ENCODE measurements at places on chromosomes 5 and 9.

GRCh38 chr5:147481376-147481775 is 28.5 kb downstream of the DPYSL3 start:
- DNase-seq, result no peak

DNA sequence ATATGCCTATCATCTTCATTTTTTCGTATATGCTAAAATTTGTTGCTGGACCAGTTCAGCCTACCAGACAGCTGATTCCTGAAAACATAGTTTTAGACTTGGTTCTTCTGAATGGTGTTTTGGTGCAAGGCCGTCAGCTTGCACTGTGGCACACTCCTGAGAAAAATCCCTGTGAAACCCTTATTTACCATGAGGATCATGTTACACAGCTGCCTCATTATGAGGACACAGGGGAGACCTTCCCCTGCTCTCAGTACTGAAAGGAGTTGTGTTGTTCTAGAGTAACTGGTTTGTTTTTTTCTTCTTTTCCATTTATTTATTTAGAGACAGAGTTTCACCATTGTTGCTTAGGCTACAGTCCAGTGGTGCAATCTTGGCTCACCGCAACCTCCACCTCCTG is 37.6 kb downstream of the MAST4 start:
- DNase-seq, result no peak

- no peak for DNase-seq
Observed at GRCh38 chr5:33490071-33490665, 49.4 kb downstream of the TARS1 start.

GRCh38 chr5:154221371-154221896 is 30.9 kb downstream of the GALNT10 start:
- peak; percentile 34 for DNase-seq

DNA sequence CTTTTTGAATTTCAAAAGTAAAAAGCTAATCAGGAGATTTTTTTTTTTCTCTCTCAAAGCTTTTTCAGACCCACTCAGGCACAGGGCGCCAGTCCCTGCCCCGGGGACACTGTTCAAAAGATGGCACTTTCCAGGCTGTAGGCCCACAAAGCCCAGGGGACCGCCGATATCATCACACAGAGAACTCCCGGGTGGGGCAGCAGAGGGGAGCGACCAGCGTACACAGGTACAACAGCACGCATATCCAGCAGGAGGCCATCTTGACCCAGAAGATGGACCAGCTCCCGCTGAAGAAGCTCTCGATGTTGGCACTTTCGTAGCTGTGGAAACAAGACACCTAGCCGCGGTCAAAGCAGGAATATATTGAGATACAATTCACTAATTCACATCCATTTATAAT is 108.3 kb downstream of the THBS4 start:
- DNase-seq, result no peak

- DNase-seq, result no peak
Observed at GRCh38 chr9:98584059-98584458, 124.7 kb downstream of the GABBR2 start.

- no peak for DNase-seq
Observed at GRCh38 chr9:97505845-97506244, 4.4 kb downstream of the TMOD1 start.

DNA sequence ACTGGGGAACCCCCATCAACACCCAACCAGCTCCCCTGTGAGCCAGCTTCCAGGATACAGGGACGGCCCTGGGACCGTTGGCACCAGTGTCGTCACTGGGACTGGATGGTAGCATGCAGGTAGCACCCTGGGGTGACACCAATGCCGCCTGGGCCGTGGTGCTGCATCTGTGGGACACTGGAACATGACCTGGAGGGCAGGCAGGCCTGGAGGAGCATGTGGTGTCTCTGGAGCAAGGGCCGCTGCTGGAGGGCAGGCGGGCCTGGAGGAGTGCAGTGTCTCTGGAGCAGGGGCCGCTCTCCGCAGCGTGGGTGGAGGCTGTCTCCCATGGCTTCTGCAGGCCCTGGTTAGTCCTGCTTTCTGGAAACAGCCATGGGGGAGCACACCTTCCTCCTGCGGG is 13.1 kb downstream of the LPCAT1 start:
- DNase-seq, result no peak

DNA sequence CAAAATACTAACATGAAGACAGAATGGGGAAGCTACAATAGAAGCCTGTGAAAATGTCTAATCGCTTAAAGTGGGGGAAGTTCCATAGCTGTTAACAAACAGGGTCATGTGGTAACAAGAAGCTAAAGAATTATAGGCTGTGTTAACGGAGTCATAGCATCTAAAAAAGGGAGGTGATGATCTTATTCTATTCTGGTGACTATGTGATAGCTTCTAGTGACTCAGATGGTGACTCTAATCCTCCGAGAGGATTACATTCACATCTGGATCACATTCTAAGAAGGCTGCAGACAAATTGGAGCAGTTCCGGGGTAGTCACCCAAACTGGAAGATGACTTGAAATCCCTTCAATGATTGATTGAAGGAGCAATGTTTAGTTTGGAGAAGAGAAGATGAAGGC is 142.1 kb downstream of the LIFR start:
- DNase-seq, result no peak

DNA sequence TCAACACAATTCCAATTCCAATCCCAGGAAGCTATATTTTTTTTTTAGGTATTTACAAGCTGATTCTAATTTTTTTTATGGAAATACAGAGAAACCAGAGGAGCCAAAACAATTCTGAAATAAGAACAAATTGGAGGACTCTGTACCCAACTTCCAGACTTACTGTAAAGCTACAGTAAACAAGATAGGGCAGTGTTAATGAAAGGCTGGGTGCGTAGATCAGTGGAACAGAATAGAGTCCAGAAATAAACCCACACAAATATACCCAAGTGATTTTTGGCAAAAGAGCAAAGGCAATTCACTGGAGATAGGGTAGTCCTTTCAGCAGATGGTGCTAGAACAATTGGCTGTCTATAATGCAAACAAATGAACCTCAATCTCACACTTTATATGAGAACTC is 50.6 kb downstream of the WHRN start:
- no peak for DNase-seq

DNA sequence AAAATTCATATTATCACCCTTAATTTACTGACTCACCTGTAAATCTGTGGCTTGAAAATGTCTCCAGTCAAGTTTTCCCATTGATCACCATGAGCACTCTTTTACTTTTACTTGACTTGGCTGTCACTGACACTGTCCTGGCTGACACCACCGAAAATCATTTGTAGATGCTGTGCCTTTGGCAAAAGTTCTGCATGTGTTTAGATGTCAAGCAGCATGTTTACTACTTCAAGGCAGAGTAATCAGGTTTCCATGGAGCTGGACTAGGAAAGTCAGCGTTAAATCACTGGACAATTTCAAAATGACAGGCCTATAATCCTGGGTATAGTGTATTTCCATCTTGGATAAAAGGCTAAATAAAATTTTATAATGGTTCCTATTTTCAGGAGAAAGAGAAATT is 1530.6 kb upstream of the CDH6 start:
- DNase-seq, result no peak

DNA sequence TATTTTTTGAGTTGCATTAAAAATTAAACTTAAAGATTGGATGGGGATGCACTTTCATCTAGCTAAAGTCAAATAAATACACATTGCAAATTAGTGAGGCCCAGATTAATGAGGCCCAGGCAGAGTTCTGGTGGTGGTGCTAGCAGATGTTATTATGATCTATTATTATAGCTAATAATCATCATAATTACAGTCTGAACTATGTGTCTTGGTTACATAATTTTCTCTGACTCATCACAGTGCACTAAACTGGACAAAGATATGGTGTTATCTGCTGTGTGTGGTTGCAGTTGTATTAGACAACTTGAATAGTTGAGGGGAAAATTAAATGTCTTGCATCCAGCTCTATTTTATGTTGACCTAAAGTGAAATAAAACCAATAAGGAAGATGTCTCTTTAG is 568.8 kb downstream of the TLR4 start:
- no peak for DNase-seq

- no peak for DNase-seq
Observed at GRCh38 chr9:133071484-133072150, 9.8 kb downstream of the CEL start.

- DNase-seq, result no peak
Observed at GRCh38 chr9:98989036-98990000, 45.6 kb downstream of the COL15A1 start.

DNA sequence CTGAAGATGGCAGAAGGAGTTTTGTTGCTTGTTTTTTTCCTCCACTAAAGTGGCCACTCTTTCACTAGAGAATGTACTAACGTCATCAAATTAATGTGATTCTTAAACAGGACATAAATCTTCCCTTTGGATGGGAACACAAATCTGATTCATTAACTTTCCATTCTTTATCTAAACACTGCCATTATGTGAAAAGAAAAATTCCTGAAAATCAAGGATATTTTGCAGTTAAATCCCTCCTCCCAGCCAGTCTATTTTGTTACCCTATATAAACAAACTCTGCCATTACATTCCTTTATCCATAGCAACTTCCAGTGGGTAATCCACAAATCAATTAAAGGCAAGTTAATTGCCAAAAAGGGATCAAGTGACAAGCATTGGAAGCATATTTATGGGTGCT is 546.5 kb downstream of the PDE4D start:
- DNase-seq, result no peak

GRCh38 chr9:70571258-70571657 is 156.8 kb upstream of the KLF9 start:
- no peak for DNase-seq

DNA sequence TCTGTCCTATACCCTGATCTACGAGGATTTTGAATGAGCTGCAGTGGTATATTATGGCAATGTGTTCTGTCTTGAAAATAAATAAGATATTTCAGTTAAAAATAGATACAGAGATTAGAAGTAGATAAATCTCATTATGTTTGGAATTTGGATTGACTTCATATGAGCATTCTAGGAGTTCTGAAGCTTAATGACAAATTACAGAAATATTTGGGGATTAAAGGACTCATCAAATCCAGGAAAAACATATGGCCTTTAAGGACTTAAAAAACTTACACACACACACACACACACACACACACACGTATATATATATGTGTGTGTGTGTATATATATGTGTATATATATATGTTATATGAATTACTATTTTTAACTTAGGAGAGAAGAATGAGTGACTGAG is 446.9 kb upstream of the CD180 start:
- no peak for DNase-seq

DNA sequence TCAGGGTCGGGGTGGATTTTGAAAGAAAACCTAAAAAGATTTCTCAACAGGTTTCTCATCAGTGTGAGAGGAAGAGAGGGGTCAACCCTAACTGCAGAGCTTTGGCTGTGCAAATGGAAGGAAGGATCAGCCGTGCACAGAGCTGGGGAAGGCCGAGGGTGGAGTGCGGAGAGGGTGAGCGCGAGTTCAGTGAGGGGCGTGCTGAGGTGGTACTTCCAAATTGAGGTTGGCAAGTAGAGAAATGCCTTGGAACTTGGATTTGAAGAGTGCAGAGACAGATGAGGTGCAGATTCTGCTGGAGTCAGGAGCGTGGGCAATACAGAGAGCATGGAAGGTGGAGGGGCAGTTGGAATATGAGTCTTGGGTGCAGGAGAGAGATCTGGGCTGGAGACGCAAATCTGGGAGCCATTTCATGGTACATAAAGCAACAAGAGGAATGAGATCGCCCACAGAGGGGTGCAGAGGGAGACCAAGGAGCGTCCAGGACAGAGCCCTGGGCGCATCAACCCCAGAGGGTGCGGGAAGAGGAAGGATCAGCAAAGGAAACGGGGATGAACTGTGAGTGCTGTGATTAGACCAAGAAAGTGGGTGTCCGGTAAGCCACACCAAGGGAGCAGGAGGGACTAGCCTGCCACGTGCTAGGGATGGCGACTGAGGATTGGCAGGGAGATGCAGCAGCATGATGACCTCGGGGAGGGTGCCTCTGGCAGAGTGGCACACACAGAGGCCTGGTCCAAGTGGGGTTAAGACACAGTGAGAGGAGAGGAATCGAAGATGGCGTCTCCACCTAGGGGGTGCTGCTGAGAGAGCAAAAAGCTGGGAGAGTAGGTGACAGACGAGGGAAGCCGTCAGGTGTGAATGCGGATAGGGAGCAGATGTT is 105.8 kb downstream of the ADAMTS2 start:
- no peak for DNase-seq

DNA sequence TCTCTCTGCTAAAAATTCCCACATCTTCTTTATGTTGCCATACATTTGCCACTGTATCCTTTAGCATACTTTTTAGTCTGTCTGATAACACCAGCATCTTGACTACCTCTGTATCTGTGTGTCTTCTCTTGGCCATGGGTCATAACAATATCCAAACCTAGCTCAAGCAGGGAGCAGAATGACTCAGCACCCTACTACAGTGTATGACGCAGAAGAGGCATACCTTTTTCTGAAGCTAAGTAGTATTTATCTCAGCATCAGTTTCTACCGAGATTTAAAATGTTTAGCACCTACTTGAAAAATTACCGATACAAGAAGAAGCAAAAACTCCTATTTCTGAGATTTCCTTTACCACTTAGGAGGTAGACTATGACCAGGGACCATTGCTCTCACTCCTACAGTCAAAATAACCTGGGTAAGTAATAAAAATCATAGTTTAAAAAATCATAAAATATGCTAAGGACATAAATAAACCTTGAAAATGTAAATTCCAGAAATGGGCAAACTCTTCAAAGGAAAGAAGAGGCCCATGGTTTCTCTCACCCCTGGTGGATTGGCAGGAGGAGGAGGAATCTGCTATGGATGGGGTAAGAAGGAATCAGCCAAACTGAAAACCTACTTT is 286.5 kb downstream of the MAST4 start:
- no peak for DNase-seq

GRCh38 chr5:140351609-140352334 is 5.4 kb upstream of the HBEGF start:
- DNase-seq, result peak; percentile 32

- no peak for DNase-seq
Observed at GRCh38 chr9:32725066-32725860, 58.1 kb upstream of the TMEM215 start.

GRCh38 chr5:84682531-84682930 is 297.9 kb upstream of the EDIL3 start:
- no peak for DNase-seq

- no peak for DNase-seq
Observed at GRCh38 chr5:89127191-89127590, 244.2 kb upstream of the MEF2C start.

DNA sequence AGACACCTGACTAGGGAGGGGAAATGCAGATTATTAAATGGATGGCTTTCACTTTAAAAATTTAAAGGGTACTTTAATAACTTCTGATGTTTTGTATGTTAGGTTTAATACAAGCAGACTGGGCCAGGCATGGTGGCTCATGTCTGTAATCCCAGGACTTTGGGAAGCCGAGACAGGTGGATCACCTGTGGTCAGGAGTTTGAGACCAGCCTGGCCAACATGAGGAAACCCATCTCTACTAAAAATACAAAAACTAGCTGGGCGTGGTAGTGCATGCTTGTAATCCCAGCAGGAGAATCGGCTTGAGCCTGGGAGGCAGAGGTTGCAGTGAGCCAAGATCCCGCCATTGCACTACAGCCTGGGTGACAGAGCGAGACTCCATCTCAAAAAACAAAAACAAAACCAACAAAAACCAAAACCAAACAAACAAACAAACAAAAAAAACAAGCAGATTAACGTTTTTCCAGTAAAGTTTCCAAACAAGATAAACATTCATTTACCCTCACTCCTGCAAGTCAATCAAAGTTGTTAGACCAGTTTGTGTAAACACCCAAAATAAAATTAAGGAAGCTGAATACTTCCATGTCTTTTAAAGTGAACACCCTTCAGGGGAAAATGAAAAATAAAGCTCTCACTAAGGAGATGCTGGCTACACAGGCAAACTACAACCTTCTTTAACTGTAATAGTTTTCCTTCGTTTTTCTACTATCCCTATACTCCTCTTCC is 14.1 kb downstream of the ETF1 start:
- no peak for DNase-seq

- DNase-seq, result no peak
Observed at GRCh38 chr5:177421062-177421798, 5.2 kb upstream of the GRK6 start.
